ENCODE measurements at places on chromosomes 12 and 14. TPM values are rescaled to one million over a fixed set of nuclear protein-coding genes. Genes with fewer than 3 reads are reported as not detected.

Gene LHX5
- total RNA-seq = not detected

Gene GLIPR1
- 83.2 TPM for total RNA-seq

GRCh38 chr12:93022603-93023340, 93.7 kb upstream of the EEA1 start:
- no peak for DNase-seq
- H3K27me3 ChIP-seq = no peaks in the 10 kb centered on the region
- no peak overlapping the region for H3K27ac ChIP-seq
- no peak overlapping the region for H3K4me3 ChIP-seq
- H3K36me3 ChIP-seq = no peaks in the 10 kb centered on the region
- H3K4me1 ChIP-seq = no peaks in the 10 kb centered on the region

DNA sequence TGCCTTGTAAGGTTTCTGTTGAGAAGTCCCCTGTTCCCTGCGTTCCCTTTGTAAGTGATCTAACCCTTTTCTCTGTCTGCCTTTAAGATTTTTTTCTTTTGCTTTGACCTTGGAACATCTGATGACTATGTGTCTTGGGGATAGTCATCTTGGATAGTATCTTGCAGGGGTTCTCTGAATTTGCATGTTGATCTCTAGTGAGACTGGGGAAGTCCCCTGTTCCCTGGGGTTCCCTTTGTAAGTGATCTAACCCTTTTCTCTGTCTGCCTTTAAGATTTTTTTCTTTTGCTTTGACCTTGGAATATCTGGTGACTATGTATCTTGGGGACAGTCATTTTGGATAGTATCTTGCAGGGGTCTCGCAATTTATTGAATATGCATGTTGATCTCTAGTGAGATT, 38.2 kb upstream of the TMX1 start:
- DNase-seq = no peak
- H3K27ac ChIP-seq = no peak overlapping the region
- no peaks in the 10 kb centered on the region for H3K4me1 ChIP-seq
- peaks cover 66% of the 10 kb centered on the region for H3K27me3 ChIP-seq

- H3K27ac ChIP-seq = no peak overlapping the region
- no peak for DNase-seq
- H3K4me3 ChIP-seq = no peak overlapping the region
- H3K36me3 ChIP-seq = no peaks in the 10 kb centered on the region
These were observed 318.2 kb downstream of the BCL11B start for GRCh38 chr14:98953551-98954348.

Data from osteoblast (primary cell).